ENCODE measurements at places on chromosomes 1 and 21. TPM values are rescaled to one million over a fixed set of nuclear protein-coding genes. Genes with fewer than 3 reads are reported as not detected.

- H3K4me1 ChIP-seq = peaks cover 5% of the 10 kb centered on the region
- no peaks in the 10 kb centered on the region for H3K27me3 ChIP-seq
- no peaks in the 10 kb centered on the region for H3K36me3 ChIP-seq
- H3K4me3 ChIP-seq = no peak overlapping the region
Measured at GRCh38 chr1:222068937-222069336, 327.0 kb upstream of the DUSP10 start.

GRCh38 chr1:8911416-8912309, 33.2 kb upstream of the ENO1 start:
- no peaks in the 10 kb centered on the region for H3K36me3 ChIP-seq
- H3K4me1 ChIP-seq = no peaks in the 10 kb centered on the region
- no peak overlapping the region for H3K27ac ChIP-seq
- H3K27me3 ChIP-seq = peaks cover 5% of the 10 kb centered on the region
- no peak overlapping the region for H3K4me3 ChIP-seq

DNA sequence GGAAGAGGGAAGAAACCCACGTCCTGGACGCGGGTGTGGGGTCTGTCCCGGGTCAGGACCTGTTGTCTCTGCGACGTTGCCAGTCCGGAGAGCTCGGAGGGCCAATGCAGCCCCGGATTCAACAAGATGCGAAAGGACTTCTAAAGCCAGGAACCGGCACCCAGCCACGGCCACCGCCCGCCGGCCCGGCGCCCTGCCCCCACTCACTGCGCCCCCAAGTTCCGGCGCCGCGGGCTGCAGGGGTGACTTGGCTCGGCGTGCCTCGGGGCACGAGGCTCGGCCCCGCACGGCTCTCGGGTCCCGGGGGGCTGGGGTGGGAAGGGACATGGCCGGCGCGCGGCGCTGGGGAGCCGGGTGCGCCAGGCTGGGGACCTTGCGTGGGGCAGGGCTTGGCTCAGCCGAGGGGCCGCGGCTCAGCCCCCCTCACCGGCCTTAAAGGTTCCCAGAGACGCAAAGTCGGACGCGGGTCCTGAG, 51.8 kb upstream of the H6PD start:
- H3K27me3 ChIP-seq = peaks cover 59% of the 10 kb centered on the region
- H3K36me3 ChIP-seq = no peaks in the 10 kb centered on the region
- peak overlapping the region; percentile 42 for H3K4me3 ChIP-seq
- H3K27ac ChIP-seq = no peak overlapping the region
- peaks cover 10% of the 10 kb centered on the region for H3K4me1 ChIP-seq

DNA sequence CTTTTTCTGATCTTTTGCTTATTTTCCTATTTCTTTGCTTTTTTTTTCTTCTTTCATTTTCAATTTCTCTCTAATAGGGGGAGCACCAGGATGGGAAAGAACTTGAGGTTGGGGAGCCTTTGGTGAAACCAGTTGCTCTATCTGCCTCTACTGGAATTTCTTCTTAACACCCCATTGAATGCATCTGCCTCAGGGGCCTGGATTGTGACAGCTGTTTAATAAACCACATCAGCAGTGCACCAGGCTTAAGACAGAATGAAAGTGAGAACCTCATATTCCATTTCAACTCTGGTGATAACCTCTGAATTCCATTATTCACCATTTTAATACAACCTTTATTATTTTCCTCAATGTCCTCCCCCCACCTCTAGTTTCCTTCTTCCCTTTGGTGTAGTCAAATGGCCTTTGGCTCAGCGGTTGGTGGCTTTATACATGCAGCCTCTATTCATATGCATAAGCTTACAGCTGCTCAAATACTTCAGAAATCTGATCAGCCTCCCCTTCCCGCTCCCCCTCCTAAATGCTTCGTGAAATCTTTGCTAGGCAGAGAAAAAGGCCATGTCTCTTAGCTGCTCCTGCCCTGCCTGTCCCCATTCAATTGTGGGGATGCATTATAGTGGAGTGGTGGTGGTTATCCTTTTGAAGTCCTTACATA, 537.3 kb upstream of the PLXNA2 start:
- no peaks in the 10 kb centered on the region for H3K36me3 ChIP-seq
- DNase-seq = peak; percentile 60
- H3K27me3 ChIP-seq = no peaks in the 10 kb centered on the region
- H3K27ac ChIP-seq = peak overlapping the region; percentile 39
- H3K4me1 ChIP-seq = peaks cover 11% of the 10 kb centered on the region

- H3K36me3 ChIP-seq = no peaks in the 10 kb centered on the region
- no peak overlapping the region for H3K4me3 ChIP-seq
- DNase-seq = no peak
- H3K4me1 ChIP-seq = no peaks in the 10 kb centered on the region
Measured at GRCh38 chr1:225435487-225435886, 7.6 kb upstream of the LBR start.

Gene KCNE1
- 0.31 TPM for total RNA-seq

Gene DUSP10
- total RNA-seq = 9.5 TPM

- peaks cover 3% of the 10 kb centered on the region for H3K4me1 ChIP-seq
- no peak overlapping the region for H3K27ac ChIP-seq
- H3K27me3 ChIP-seq = no peaks in the 10 kb centered on the region
- H3K4me3 ChIP-seq = no peak overlapping the region
Measured at GRCh38 chr1:117857418-117857817, 72.0 kb downstream of the GDAP2 start.

Gene CSMD2
- 0.27 TPM for total RNA-seq

DNA sequence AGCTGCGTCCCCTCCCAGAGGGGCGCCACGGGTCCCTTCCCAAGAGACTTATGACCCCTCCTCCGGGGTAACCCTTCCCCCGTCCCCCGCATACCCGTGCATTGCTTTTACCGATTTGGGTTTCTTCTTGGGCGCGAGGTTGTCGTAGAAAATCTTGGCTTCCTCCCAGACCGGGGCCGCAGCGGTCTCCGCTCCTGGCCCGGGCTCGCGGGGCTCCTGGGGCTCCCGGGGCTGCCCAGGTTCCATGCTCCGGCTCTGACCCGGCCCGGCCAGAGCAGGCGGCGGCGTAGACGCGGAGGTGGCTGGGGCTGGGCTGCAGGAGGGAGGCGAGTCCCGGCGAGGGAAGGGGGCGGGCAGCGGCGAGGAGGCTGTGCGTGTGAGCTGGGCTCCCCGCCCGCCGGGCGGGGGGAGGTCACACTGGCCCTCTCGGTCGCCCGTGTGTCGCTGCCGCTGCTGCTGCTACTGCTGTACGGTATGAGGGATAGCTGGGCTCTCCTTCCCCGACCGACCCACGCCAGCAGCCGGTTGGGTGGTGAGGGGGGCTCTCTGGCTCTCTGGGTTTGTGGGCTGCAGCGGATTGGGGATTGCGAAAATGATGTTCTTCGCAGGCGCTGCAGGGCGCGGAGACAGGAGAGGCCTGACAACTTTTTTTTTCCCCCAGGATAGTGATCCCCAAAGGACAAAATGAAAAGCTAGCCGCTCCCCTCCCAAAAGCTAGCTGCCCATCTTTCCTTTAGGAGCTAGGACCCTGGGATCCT, at the start of gene NT5C1A:
Gene NT5C1A, minus strand, starts transcription at position 315 of the 758 bp plus-strand sequence. Its CDS starts 69 bp downstream, at position 246.
- H3K27me3 ChIP-seq = peaks cover 39% of the 10 kb centered on the region
- peak within 1 kb of the TSS; percentile 79 for H3K27ac ChIP-seq
- H3K4me3 ChIP-seq = peak within 1 kb of the TSS; percentile 57

DNA sequence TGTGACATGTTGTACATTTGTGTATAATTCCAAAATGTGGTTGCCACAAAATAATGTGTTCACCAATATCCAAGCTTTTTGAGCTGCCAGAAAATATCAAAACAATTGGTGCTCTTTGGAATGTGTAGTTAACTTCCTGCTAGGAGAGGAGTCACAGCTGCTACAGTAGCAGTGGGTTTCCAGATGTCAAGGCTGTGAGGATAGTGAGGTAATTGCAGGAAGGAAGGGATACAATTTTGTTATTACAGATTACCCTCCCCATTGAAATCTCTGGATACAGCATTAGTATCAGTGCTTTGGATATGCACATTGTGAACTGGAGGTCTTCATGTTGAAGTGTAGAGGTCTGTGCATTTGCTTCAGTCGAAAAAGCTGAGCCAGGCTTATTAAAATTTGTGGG, 253.2 kb downstream of the PTPRC start:
- peaks cover 6% of the 10 kb centered on the region for H3K36me3 ChIP-seq
- DNase-seq = peak; percentile 81
- no peak overlapping the region for H3K4me3 ChIP-seq
- peak overlapping the region; percentile 72 for H3K27ac ChIP-seq

DNA sequence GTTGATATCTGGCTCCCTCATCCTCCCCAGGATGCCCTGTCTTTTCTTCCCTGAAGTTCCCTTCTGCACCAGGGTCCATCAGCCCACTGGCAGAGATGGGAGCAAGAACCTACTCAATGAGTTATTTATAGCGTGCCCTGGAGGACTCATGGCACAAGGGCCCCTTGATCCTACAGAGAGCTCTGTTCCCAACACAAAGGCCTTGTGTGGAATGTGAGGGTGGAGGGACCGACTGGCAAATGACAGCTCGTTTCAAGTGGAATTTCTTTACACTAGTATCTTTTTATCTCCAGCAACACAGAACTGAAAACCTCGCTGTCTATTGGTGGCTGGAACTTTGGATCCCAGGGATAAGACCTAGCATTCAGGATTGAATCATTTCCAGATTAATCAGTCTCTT, 22.4 kb downstream of the CHI3L2 start:
- no peaks in the 10 kb centered on the region for H3K4me1 ChIP-seq
- H3K27me3 ChIP-seq = no peaks in the 10 kb centered on the region
- H3K4me3 ChIP-seq = no peak overlapping the region
- no peaks in the 10 kb centered on the region for H3K36me3 ChIP-seq
- H3K27ac ChIP-seq = no peak overlapping the region
- DNase-seq = no peak

GRCh38 chr1:192903142-192903541, 94.3 kb downstream of the RGS2 start:
- peaks cover 5% of the 10 kb centered on the region for H3K4me1 ChIP-seq
- no peaks in the 10 kb centered on the region for H3K36me3 ChIP-seq

- H3K36me3 ChIP-seq = no peaks in the 10 kb centered on the region
- peaks cover 14% of the 10 kb centered on the region for H3K4me1 ChIP-seq
- peak overlapping the region; percentile 34 for H3K4me3 ChIP-seq
- H3K27ac ChIP-seq = no peak overlapping the region
- H3K27me3 ChIP-seq = peaks cover 46% of the 10 kb centered on the region
Measured at GRCh38 chr1:85047472-85048295, 616 bp downstream of the MCOLN3 start.

Gene FASLG
- 0.13 TPM for total RNA-seq

DNA sequence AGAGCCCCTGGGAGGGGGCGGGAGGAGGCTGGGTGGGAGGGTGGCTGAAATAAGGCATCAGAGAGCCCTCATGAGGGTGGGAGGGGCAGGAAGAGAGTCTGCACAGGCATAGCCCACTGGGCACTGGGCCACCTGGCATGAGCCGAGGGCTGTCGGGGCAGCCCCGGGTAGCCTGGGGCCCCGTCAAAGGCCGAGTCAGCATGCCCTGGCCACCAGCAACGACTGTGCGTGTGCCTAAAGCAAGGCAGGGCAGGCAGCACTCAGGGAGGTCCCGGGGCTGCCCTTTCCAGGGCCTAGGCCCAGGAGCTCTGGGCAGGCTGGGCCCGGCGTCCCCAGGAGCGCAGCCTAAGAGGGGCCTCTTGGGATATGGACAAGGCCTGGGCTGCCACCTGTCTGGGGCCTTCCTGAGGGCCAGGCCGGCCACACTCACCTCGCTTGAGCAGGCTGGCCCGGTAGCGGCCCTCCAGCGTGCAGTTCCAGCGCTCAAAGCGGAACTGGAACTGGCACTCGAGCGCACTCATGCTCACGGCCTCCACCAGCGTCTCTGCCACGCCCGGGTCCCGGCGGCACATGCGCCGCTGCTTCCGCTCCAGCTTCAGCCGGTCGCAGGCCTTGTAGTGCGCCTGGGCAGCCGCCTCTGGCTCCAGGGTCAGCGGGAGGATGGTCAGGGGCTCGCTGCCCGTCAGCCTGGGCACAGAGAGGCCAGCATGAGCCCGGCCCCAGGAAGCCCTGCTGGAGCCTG, 22.7 kb downstream of the WNT9A start:
- H3K36me3 ChIP-seq = peaks cover 9% of the 10 kb centered on the region
- H3K4me1 ChIP-seq = peaks cover 24% of the 10 kb centered on the region
- no peak overlapping the region for H3K4me3 ChIP-seq
- DNase-seq = no peak

GRCh38 chr1:85282424-85282823, 6.0 kb upstream of the BCL10 start:
- H3K36me3 ChIP-seq = no peaks in the 10 kb centered on the region
- H3K27me3 ChIP-seq = no peaks in the 10 kb centered on the region
- H3K27ac ChIP-seq = no peak overlapping the region
- H3K4me3 ChIP-seq = no peak overlapping the region
- peaks cover 5% of the 10 kb centered on the region for H3K4me1 ChIP-seq
